ENCODE measurements at places on chromosomes 1 and 21.

GRCh38 chr1:43269627-43270375 lies at the start of gene TMEM125:
TMEM125 (plus strand) TSS chr1:43269983; CDS start chr1:43272723, 2,740 bp downstream.
- DNase-seq, result no peak

DNA sequence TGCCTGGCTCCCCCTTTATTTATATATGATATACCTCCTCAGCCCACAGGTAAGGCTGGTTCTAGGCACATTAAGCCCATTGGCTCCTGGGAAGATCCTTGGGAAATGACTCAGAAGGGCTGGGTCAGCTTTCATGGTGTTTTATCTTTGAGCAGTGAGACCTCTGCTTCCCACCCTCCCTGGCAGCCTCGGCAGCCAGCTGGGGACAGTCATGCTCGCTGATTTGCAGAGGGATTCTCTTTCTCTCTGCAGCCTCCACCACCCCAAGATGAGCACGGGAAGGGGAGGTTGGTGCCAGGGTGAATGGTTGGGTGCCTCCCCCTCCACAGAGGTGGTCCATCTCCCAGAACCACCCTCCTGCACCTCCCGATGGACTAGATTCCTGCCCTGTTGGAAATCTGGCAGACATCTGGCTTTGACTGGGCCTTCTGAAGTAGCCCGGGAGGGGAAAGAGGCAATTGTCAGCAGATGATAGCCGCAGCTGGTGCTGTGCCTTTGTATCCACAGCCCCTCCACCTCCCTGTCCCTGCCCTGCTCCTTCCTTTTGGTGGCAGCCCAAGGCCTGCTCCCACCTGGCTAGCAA lies 24.6 kb downstream of the IER5 start:
- no peak for DNase-seq

- DNase-seq, result no peak
Measured at GRCh38 chr1:243827206-243827605, 22.8 kb downstream of the AKT3 start.

GRCh38 chr1:197770243-197770642 lies 5.0 kb downstream of the DENND1B start:
- DNase-seq, result no peak

- DNase-seq, result peak; percentile 47
Measured at GRCh38 chr1:12052008-12052573, 11.0 kb upstream of the TNFRSF8 start.

DNA sequence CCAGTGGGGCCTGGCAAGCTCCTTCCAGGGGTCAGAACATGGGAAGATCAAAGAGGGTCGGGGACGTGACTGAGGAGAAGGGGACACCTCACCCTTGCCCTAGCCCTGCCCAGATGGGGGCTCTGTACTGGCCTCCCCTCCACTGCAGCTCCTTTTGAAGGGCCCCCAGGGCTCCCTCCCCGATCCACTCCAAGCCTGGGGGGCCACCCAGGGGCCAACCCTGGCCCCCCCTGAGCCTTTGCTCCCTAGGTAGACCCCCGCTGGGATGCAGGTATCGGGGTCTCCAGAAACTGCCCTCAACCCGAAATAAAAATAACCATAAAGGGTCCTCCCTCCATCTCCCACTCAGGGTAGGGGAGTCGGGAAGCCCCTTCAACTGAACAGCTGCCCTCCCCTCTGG lies 37.4 kb upstream of the FAM131C start:
- DNase-seq, result no peak

GRCh38 chr1:193952778-193953374 lies 766.5 kb upstream of the B3GALT2 start:
- DNase-seq, result no peak

GRCh38 chr1:187883356-187883755 lies 1054.6 kb downstream of the PLA2G4A start:
- no peak for DNase-seq

DNA sequence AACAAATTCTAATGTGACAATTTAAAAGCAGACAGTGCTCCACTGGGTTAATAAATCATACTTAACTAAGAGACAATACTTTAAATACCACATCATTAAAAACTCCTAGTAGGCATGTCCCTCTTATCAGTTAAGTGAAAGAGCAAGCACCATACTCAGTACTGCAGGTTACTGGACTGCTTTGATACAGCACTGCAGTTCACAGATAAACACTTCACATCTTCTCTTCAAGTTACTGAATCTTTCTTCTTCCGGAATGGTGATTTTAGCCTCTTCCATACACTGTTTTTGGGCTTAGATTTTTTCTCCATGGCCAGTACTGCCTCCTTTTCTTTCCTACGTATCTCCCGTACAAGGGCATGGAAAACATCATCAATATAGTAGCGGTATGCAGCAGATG lies 11.0 kb downstream of the RIT1 start:
- DNase-seq, result no peak

DNA sequence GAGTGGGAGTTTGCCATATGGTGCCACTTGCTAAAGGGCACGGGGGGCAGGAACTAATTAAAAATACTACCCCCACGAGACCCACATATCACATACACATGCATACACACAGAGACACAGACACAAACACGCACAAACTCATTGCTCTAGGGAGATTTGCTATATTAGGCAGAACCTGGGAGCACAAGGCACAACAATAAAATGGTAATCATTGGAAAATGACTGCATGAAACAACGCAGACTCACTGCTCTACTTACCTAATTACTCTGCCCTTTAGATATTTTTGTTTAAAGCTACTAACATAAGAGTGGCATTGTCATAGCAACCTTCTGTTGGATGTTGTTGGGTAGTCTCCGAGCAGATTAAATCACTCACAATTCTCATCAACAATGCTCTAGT lies 20.3 kb upstream of the RGS4 start:
- DNase-seq, result no peak

- DNase-seq, result no peak
Measured at GRCh38 chr1:114075546-114076242, 78.0 kb downstream of the SYT6 start.

GRCh38 chr1:207366022-207366421 lies 44.5 kb downstream of the CD55 start:
- DNase-seq, result no peak

DNA sequence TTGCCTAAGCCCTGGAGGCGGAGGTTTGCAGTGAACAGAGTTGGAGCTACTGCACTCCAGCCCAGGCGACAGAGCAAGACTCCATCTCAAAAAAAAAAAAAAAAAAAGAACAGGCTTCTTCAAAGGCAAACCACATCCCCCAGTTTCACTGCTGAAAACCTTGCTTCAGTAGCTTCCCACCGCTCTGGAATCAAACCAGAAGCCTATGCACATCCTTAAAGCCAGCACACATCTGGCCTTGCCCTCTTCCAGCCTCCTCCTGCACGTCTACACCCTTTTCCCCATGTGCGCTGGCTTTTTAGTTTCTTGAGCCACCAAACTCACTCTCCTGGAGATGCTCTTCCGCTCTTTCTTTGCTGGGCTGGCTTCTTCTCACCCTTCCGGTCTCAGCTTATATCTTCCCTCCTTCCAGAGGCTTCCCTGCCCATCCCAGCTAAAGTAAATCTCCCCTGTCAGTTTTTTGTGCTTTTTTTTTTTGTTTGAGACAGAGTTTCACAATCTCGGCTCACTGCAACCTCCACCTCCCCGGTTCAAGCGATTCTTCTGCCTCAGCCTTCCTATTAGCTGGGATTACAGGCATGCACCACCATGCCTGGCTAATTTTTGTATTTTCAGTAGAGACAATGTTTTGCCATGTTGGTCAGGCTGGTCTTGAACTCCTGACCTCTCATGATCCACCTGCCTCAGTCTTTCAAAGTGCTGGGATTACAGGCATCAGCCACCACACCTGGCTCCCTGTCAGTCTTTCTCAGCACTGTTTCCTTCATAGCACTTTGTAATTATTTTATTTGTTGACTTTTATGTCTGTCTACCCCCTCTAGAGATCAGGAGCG lies 42.0 kb upstream of the ID3 start:
- no peak for DNase-seq

GRCh38 chr1:58333511-58333910 lies 213.0 kb downstream of the OMA1 start:
- no peak for DNase-seq

- DNase-seq, result no peak
Measured at GRCh38 chr1:51901151-51901550, 22.6 kb upstream of the NRDC start.

GRCh38 chr1:906600-907420 lies 16.9 kb upstream of the SAMD11 start:
- no peak for DNase-seq

DNA sequence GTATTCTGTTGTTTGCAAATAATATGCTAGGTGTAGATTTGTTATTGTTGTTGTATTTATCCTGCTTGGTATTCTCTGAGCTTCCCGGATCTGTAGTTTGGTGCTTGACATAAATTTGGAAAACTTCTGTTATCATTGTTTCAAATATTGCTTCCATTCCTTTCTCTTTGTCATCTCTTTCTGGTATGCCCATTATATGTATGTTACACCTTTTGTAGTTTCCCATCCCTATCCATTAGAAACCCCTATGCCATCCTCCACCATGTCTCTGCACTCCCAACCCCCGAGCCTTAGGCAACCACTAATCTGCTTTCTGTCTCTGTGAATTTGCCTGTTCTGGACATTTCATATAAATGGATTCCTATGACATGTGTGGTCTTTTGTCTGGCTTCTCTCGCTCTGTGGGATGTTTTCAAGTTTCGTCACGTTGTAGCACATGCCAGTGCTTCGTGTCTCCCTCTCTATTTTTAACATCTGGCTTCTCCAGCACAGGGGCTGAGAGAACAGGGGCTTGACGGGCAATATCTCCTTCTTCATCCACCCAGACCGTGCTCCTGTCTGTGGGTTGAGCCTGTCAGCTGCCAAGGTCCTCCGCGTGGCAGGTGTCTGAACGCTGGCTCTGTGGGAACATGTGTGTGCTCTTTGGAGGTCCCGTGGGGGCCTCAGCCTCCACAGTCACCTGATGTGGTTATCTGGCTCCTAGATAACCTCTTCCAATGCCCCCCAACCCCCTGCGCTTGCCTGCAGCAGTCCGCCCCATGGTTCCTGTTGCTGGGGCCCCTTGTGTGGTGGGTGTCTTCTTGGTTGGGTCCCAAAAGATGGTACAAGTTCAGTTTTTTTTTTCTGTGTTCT lies 32.8 kb upstream of the MAN1C1 start:
- DNase-seq, result no peak

DNA sequence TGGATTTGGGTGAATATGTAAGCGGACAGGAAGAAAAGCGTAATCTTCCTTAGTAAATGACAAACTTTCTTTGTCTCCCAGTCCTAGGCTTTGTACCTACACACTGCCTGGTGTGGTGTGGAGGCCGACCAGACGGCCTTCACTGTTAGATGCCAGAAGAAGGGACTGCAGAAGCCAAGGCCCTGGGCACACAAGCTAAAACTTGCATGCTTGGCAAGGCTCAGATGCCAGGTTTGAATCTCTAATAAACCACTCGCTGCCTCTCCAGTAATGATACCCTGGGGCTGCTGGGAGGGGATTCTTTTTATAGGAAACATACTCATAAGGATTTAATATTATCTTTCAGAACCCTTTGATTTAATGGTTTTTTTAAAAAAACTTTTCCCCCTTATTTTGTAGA lies 263.8 kb downstream of the PTPRC start:
- no peak for DNase-seq

DNA sequence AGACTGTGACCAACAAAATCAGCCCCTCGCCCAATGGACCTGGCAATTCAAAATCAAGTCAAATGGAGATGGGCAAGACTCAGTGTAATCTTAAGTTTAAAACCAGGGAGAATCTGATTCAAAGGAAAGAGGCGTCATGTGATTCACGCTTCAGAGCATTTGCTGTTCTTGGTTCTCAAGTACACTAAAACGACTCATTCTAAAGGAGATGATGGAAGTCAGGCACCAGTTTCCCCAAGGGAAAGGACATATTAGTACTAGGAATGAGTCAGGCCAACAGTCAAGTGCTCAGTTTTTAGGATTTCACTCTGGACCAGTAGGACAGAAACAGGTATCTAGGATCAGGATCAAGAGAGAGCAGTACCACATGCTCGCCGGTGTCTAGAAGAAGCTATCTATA lies 429.6 kb downstream of the PLPP3 start:
- DNase-seq, result no peak

- no peak for DNase-seq
Measured at GRCh38 chr1:173353350-173353749, 123.8 kb upstream of the PRDX6 start.

DNA sequence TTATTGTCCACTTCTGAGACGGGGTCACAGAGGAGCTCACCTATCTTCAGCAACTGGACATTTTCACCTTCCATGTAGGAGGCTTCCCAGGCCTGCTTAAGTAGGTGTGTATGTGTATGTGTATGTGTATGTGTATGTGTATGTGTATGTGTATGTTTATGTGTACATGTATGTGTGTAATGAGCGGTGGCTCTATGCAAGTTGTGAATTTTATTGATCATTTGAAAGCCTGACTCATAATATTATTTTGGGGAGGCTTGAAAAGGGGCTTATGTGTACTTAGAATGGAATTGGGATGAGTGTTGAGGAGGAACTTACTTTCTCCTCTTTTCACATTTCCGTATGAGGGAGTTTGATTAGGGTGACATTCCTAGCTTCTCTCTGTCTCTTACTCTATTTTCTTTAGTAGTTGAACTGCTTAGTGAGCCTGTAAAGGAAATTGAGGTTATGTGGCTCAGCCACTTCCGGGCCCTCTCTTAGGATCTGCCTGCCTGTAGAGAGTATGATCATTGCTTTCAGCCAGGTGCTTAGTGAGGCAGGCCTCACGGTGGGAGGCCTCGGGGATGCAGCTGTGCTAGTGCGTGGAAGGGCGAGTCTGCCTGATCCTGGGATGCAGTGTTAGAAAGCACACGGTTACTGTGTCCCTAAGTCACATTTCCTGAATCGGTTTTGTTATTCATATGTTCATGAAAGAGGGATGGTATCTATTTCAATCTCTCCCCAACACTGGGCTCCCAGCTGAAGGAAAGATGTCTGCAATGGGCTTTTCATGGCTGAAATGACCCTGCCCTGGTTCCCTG lies 61.0 kb downstream of the IER5 start:
- DNase-seq, result no peak

- no peak for DNase-seq
Measured at GRCh38 chr1:37078866-37079265, 44.6 kb upstream of the GRIK3 start.

- DNase-seq, result no peak
Measured at GRCh38 chr21:19921211-19921610, 1077.0 kb upstream of the NCAM2 start.

GRCh38 chr1:98792123-98792522 lies 130.6 kb downstream of the SNX7 start:
- no peak for DNase-seq

DNA sequence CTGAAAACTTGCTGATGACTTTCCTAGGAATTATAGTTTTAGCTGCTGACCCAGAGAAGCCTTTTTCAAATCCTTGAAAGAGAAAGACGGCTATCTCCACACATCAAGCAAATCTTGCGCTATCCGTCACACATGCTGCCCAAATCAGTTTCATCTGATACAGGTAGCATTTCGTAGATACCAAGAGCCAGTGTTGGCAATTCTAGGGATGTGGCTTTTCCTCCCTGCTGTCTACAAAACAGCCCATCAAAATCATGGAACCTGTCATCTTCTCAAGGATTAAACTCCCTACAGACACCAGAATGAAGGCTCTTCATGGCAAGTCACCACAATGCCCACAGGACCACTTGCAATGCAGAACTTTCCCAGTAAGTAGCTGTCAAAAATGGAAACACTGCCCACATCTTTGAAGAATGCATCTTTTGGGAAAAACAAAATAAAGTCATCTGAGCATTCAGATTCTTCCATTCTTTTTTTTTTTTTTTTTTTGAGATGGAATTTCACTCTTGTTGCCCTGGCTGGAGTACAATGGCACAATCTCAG lies 10.4 kb downstream of the STX6 start:
- no peak for DNase-seq

- no peak for DNase-seq
Measured at GRCh38 chr21:44534688-44535087, 5.3 kb downstream of the KRTAP10-1 start.
